Occipital lobe (tissue), 3 donors: ENCODE measurements at places on chromosomes 1 and 21.

DNA sequence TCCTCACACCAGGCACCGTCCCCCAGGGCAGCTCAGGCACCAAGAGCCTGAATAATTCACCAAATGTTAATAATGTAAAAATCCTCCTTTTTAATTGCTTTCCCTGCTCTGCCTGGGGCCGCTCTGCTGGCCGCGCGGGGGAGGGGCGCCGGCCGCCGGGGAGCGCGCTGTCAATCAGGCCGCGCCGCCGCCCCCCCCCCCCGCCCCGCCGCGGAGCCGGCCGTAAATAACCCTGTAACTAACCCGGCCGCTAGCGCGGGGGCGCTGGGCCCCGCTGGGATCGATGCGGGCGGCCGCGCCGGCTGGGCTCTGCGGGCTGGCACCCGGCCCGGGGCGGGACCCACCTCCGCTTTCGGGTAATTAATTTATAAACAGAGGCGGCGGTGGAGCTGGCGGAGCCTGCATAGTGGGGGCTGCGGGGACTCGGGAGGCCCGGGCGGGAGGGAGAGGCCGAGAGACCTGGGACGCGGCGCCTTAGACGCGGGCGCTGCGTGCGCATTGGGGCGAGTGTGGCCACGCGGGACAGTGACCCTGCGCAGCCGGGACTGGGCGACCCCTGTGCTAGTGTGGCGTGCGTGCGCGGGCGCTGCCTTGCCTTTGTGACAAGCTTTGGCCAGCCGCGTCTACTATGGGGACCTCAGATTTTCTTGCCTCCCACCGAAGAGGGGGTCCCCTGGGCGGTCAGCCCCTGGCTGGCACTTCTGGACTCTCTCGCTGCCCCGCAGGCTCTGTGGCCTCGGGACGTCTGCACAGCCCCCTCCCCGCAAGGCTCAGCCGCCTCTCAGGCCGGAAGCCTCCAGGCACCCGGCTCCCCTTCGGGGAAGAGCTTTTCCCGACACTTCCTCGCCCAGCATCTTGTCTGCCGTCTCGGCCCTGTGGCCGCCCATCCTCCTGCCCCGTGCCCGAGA is 16.6 kb downstream of the SAMD11 start:
- DNase-seq = peak; percentile 13

- no peak for DNase-seq
These were observed 49.3 kb downstream of the GNB1 start for GRCh38 chr1:1841575-1841995.

- DNase-seq = no peak
These were observed 85.3 kb downstream of the SEC16B start for GRCh38 chr1:177884479-177885021.

- DNase-seq = no peak
These were observed 63.9 kb upstream of the C1orf105 start for GRCh38 chr1:172356620-172357019.

DNA sequence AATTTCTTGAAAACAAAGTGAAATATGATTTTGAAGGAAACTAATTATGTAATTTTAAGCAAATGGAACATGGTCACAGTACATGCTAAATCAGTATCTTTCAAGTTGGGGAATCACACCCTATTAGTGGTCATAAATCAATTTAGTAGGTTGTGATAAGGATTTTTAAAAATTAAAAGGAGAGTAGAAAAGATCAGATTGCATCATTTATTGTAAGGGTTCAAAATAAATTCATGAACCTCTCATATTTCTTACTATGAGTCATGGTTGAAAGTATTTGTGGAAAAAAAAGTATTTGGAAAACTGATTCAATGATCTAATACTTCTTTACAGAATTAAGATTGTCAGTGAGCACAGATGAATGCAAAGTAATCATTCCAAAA is 14.6 kb downstream of the ADSS2 start:
- DNase-seq = no peak

DNA sequence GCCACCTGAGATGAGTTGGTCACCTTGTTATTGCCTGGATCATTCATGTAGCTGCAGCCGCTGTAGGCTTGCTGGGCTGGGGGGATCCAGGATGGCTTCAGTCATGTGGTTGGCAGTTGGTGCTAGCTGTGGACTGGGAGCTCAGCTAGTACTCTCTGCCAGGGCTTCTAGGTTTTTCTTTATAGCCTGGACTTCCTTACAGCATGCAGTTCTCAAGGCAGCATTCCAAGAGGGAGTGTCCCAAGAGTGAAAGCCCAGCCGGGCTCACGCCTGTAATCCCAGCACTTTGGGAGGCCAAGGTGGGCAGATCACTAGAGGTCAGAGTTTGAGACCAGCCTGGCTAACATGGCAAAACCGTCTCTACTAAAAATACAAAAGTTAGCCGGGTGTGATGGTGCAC is 23.7 kb upstream of the ACTL8 start:
- DNase-seq = no peak

DNA sequence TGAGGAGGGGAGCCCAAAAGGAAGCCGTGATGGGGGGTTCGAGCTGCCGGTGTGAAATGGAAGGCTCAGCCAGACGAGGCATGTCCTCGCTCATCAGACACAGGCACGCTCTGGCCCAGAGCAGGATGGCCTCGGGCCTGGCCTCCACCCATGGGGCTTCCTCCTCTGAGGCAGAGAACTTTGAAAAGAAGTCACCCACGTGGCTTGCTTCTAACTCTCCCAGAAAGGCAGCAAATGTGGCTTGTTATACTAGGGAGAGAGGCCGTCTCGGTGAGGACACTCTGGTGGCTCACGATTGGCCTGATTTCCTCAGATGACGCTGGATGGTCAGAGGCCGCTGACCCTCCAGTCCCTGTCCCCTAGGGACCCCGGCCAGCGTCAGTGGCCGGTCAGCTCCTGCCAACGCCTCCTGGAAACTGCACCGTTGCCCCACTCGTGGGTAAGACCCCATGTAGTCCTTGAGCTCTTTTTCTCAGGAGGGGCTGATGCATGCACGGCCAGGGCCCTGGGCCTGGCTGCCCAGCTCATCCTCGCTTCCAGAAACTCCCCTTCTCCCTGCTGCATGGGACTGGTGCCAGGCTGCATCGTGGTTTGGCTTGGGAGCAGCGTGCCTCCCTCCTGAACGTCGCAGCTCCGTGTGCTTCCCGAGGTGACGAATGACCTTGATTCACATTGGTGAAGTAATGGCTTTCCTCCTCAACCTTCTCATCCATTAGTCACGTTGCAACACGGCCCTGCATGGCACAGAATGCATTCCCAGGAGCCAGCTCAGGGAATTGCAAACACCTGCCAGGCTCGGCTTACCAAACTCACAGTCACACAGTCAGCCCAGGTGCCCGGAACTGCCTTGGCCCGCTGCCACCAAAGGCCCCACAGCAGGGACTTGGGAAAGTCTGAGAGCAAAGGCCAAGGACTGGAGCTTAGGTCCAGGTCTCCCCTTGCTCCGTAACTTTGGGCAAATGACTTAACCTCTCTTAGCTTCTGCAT is 58.8 kb downstream of the TOMM20 start:
- DNase-seq = no peak

DNA sequence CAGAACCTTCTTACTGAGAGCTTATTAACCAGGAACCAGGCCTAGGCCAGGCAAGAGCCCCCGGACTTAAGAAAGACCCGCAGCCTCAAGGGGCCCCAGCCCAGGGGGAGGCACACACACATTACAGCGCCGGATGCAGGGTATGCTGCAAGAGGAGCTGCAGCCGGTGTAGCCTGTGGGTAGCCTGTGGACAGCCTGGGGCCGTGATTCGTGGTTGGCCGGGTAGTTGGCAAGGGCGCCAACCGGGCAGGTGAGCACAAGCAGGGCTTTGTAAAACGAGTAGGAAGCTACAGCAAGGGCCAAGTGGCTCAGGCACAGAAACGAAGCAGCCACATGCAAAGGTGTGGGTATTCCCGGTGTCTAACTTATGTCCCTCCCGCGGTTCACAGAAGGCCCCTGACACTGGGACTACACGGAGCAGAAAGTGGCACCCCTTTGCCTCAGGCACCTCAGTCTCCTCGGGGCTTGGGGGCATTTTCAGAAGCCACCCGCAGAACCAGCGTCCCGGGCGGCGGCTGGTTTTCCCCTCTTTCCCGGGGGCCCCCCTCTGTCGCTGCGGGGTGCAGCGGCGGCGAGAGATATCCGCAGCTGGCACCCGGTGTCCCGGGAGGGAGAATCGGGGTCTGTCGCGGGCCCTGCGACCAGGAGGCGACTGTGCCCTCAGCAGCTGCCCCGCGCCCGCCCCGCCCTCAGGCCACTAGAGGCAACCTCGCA is 40.8 kb downstream of the KIAA1614 start:
- DNase-seq = no peak

DNA sequence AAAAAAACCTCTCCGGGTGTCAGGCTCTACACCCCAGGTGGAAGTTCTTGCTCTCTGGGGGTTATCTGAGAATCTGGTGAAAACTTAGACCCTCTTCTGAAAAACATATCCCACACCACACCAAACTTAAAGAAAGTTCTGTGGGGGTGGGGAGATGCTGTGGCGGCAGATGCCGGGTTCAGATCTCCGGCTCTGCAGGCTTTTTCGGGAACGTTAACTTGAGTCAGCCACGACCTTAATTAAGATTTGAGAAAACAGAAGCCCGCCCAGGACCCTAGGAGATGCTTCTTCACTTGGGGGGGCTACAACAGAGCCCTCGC is 2.3 kb downstream of the RCC2 start:
- DNase-seq = no peak

- DNase-seq = no peak
These were observed 1.3 kb downstream of the AGO3 start for GRCh38 chr1:35932158-35932636.

DNA sequence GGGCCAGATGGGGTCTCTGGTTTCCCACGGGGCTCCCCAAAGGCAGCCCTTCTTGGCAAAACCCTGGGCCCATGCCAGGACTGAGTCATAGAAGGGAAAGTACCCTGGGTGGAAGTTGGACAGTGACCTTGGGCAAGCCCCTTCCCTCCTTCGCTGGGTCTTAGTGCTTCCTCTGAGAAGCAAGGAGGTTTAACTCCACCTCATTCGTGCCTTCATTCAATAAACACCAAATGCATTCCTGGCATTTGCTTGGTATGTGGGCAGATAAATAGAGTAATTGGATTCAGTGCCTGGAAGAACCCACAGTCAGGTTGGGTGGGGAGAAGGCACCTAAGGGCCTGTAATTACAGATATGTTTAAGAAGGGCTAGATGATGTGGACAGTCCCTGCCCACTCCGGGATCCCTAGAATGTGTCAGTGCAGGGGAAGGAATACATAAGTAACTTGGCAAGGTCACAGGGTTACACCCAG is 36.3 kb upstream of the CITED4 start:
- no peak for DNase-seq

DNA sequence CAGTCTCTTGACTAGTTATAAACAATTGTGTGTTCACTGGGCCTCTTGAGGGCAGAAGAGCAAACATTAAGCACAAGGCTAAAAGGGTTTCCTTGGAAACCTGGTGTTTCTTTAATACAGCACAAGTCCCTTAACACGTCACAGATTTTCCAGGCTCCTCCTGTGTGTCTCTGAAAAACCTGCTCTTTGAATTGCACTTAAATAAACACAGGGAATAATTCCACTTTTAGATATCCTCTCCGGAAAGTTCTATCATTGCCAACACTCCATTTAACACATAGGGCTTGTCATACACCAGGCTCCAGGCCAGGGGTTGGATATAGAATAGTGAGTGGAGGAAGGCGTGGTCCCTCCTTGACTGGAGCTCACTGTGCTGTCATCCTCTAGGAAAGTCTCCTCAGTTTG is 442.6 kb downstream of the DSCAM start:
- DNase-seq = peak; percentile 38

- DNase-seq = peak; percentile 5
These were observed 1.6 kb downstream of the COL11A1 start for GRCh38 chr1:103106426-103107341.

- DNase-seq = no peak
These were observed 18.7 kb downstream of the C21orf58 start for GRCh38 chr21:46304955-46305354.

DNA sequence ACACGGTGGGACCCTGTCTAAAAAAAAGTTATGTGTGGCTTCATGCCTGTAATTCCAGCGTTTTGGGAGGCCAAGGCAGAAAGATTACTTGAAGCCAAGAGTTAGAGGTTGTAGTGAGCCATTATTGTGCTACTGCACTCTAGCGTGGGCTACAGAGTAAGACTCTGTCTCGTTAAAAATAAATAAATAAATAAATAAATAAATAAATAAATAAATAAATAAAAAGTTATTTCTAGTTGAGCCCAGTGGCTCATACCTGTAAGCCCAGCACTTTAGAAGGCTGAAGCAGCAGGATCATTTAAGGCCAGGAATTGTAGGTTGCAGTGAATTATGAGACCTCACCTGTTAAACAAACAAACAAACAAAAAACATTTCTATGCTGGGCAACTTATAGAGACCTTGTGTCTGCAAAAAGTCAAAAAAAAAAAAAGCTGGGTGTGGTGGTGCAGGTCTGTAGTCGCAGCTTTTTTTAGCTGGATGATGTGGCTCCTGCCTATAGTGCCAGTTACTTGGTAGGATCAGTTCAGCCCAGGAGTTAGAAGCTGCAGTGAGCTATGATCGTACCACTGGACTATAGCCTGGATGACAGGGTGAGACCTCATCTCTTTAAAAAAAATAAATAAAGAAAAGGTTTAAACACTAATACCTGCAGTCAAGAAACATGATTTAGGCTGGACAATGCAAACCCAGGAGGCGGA is 25.6 kb downstream of the GON4L start:
- no peak for DNase-seq

DNA sequence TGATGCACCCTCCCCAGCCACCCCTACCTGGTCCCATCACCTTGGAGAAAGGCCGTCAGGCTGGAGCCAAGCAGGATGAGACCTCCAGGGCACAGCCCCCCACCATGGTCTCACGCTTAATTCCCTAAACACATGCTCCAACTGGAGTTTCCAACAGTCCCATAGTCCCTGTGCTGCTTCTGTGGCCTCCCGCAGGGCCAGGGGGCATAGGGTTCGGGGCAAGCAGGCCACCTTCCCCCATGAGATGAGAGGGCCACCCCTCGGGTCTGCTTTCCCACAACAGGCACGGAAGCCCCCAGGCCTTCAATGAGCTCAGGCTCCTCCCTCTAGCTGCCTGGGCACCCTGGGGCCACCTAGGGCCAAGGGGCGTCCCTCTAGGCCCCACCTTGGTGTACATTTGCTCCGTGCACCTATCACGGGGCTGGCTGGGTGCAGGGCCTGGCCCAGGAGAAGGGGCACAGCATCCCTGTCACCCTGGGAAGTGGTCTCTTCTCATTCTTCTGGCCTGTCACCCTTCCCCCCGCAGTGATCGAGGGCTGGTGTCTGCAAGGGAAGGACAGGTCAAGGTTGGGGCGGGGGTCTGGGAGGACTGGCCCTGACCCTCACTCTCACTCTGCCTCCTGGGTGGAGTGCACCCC is 42.4 kb downstream of the TRIM11 start:
- no peak for DNase-seq

DNA sequence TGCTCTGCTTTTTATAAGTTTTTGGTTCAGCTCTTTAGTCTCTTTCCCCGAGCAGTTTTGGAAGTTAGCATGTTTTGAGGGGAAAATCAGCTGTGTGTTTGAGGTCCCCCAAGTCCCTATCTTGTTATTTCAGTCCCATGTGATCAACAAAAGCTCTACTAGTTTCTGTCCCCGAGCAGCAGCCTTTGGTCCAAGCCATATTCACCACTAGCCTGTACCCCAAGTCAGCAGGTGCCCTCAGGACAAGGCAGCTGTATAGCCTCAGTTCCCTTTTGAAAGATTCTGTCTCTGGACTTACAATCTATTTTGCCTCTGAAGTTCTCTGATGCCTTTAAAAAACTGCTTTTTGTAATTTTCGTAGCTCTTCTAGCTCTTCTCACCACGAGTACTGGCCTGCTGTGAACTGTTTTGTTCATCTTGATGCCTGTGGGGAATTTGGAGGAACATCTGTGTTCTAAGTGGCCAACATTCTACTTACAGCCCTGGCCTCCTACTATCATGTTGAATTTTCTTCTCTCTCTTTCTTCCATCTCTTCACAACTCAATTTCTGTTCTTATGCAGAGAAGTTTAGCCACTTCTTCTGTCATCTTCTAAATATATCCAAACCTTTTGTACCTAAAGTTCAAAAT is 16.7 kb downstream of the UAP1 start:
- DNase-seq = no peak

- DNase-seq = no peak
These were observed 47.9 kb downstream of the SLC45A1 start for GRCh38 chr1:8365661-8366362.
